GM04504 (cell line): ENCODE measurements at places on chromosomes 2 and 18.
A peak's percentile ranks its signal among the peaks of the same experiment; 100 is the strongest.

DNA sequence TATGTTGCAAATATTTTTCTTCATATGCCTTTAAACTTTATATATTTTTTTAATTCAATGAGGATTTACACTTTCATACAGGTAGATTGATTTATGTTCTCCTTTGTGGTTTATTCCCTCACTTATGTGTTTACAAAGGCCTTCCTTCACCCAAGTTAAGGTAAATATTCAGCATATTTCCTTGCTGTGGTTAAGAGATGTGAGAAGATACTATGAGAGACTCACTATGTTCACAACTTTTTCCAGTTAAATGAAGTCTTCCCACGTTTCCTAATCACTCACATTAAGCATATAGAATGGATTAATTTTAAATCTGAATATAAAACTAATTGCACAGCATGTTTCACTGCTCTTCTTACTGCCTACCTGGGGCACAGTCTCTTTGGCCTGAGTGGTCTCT is 597 bp downstream of the PECR start:
- DNase-seq, result no peak

DNA sequence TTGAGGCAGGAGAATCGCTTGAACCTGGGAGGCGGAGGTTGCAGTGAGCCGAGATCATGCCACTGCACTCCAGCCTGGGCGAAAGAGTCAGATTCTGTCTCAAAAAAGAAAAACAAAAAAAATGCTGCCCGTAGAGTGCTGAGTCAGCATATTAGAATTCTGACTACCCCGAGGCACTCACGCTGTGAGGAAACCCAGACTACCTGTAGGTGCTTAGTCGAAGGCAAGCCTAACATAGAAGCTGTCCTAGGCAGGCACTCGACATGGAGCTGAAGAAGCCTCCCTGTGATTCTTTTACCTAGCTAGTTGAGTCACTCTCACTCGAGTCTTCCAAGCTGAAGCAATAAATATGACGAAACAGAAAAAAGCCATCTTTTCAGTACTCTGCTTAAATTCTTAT is 1323.2 kb upstream of the DDX18 start:
- no peak for DNase-seq

GRCh38 chr18:28108814-28109213 is 68.1 kb downstream of the CDH2 start:
- no peak for DNase-seq

DNA sequence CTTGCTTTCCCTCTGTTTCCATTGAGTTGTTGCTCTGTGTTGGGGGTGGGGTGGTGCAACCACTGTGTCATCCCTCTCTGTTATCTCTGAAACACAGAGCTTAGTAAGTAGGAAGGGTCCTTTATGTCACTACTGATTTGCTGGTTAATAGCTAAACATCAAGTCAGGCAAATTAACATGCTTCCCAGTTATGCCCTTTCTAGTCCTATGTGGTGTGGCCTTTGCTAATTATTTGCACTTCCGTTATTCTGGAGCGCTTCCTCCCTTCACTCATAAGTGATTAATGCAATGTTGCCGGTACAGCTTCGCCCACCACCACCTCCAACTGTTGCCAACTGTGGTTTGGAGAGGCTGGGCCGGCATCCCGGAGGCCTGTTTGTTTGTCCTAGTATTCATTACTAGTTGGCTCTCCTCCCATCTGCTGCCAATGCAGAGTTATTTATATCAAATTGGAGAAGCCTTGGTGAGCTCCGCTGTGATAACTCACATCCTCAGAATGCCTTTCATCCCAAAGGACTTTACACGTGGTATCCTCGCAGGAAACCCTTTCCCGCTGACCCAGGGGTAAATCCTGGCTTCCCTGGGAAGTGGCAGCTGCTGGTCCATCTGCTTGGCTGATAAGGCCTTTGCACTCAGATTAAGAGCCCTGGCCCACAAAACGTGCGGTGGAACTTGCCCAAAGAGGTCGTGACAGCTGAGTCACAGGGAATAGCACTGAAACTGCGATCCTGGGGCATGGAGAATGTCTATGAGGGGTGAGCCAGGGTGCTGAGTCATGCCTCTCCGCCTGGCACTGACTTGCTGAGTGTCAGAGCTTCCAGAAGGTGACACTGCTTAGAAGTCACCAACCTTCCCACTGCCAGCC is 72.0 kb upstream of the ZCCHC2 start:
- peak; percentile 24 for DNase-seq

- DNase-seq, result no peak
Measured at GRCh38 chr2:171956135-171956825, 34.0 kb downstream of the HAT1 start.

- no peak for DNase-seq
Measured at GRCh38 chr2:205323929-205324328, 358.4 kb upstream of the NRP2 start.

- no peak for DNase-seq
Measured at GRCh38 chr2:164084066-164084465, 348.3 kb upstream of the FIGN start.

- no peak for DNase-seq
Measured at GRCh38 chr18:5627776-5628511, 84.1 kb upstream of the EPB41L3 start.

- DNase-seq, result no peak
Measured at GRCh38 chr2:112243233-112243632, 11.6 kb downstream of the ZC3H8 start.

DNA sequence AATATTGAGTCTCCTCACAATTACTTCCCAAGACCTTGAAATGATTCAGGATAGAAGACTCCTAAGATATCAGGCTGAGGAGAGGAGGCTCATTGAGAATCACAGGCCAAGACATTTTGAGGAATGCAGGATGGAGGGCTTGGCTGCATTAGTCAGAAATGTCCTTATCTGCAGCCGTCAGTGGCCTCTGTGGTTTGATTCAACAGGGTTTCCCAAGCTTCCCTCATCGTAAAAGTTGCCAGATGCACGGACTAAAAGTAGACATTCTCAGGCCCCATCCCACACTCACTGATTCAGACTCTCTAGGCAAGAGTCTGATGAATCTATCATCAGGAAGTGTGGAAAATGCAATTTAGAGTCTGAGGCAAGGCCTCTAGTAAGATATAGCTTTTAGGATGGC is 34.0 kb upstream of the TMEM178A start:
- DNase-seq, result peak; percentile 96

DNA sequence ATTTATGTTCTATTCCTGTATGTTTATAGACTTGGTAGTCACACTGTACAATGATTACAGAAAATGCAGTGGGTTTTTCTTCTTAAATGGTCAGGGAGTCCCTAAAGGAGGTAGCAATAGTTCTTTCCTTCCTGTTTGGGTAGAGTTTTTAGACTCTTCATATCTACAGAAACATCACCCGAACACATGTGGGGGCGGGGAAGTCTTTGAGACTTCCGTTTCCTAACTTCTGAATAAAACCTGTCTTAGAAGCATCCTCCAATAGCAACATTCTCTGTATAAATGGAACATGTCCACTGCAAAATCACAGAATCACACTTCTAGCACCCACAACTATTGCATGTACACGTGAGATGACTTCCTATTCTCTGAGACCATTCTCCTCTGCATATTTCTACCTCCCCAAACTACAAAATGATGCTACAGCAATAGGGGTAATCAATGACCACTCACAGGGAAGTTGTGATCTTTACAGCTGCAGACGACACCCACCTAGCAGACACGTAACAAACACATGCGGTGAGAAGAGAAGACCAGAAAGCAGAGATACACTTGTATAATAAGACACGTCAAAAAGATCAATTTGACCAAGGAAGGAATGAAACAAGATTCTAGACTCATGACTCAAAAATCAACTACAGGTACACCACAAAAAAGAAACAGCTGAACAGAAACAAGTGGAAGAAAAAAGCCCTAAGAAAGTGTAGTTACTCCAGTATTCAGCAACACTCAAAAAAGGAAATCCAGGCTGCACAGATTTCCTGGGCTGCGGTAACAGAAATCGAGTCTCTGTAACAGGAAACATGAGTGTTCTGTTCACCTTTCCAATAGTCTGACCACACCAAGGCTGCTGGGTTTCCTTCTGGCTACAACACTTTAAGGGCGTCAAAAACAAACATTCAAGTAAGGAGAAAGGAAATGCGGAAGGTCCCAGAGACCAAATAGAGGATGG is 120.4 kb downstream of the ZNF516 start:
- DNase-seq, result no peak

DNA sequence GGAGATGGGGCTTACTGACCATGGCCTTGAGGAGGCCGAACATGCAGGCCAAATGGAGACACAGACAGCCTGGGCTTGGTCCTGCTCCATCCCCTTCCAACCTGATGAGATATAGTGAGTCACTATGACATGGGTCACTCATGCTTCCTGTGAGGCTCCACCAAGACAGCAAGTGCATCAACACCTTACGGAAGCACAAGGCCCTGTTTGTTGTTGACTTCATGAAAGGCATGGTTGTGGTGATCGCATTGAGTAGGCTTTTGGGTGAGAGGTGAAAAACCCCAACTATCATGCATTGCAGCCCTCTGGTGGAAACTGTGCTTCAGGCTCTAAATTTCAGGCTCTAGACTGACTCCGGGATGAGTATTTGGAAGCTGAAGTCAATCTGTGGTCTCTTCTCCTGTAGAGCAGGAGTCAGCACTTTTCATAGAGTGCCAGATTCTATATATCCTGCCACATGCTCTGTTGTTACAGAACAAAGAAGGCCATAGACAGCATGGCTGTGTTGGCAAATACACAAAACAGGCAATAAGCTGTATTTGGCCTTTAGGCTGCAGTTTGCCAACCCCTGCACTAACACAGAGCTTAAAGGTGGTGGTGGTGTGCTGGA is 10.1 kb downstream of the IL37 start:
- no peak for DNase-seq

GRCh38 chr2:44652701-44653100 is 288.8 kb upstream of the SIX3 start:
- no peak for DNase-seq

DNA sequence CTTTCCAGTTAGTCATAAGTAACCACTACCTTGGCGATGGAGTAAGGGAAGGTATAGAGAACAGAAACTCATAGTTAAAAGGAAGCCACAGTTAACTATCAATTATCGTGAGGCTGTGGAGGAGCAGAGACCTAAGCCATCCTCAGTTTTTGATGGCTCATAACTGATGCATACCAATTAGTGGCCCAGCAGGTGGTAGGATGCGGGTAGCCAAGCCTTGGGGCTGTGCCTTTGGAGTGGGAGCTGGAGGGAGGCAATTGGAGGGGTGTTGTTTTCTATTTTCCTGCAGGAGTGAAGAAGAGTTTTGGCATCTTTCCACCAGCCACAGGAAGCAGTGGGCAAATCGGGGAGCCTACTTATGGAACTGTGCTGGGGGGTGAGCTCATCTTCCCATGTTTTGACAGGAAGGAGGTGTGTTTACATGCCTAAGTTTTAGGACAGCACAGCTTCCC is 194.8 kb downstream of the TPGS2 start:
- DNase-seq, result no peak

- peak; percentile 8 for DNase-seq
Measured at GRCh38 chr2:119366161-119366648, 429 bp downstream of the C2orf76 start.

DNA sequence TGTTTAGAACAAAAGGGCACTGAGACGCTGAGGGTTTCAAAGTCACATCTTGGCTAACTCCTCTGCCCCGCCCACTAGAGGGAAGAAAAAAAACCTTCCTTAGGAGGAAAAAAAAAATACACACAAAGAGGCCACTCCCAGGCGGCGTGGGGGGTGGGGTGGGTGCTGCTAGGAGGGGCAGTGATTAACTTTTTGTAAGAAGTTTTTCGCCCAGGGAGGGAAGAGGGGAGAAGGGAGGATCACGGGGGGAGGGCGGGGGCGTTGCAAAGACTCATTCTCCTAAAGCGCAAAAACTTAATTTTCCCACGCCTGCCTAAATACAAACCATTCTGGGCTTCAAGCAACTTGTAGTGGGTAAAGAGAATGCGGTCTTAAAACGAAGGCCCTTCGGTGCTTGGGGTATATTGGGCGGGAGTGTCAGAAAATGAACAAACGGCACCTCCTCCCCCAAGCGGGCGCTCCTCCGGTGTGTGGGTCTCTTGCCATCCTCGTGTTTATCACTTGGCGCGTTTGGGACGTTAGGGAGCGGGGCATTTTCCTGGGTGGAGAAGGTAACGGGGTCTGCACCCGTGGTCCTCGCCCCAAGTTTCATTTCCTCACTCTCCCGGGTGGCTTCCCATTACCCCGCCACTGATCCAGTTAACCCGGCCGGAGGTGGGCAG is 1.7 kb downstream of the CXCR4 start:
- no peak for DNase-seq

GRCh38 chr2:28334527-28334894 is 58.1 kb upstream of the FOSL2 start:
- DNase-seq, result no peak

- DNase-seq, result no peak
Measured at GRCh38 chr2:138744713-138745112, 35.5 kb downstream of the NXPH2 start.

DNA sequence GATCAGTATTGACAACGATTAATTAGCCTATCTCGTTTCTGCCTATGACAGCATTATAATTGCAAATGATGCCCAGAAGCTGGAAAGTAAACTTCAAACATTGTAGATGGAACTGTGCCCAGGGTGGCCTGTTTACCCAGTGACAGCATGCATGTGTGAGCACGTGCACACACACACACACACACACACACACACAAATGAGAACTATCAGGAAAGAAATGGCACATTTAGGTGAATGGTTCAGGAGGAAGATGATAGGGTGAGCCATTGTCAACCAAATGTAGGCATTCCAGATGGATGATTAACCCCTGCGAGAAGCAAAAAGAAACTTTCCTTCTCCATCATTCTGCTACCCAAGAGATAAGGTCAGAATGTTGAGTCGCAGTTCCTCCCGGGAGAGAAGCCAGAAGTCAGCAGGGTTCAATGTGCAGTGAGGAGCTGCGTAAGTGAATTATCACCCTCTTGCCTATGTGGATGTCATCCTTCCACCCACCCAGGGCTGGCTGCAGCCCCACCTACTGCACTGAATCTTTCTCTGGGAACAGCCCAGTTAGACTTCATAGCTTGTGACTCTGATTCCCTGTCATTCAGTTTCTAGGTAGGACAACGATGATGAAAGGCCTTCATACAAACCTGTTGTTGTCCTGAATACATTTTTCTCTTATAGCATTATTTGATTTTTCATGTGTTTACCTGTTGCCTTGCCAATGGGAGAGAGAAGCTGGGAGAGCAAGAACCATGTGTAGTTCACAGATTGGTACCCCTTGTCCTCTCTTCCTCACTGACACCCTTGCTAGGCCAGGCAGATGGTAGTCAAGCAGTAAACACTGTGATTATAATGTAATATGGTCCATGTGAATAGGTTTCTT is 3.5 kb upstream of the APOB start:
- no peak for DNase-seq

GRCh38 chr2:134218414-134218813 is 35.5 kb upstream of the MGAT5 start:
- DNase-seq, result no peak

GRCh38 chr2:114421781-114422180 is 20.7 kb upstream of the DPP10 start:
- no peak for DNase-seq

- no peak for DNase-seq
Measured at GRCh38 chr18:48868468-48869466, 82.0 kb downstream of the SMAD7 start.

- DNase-seq, result no peak
Measured at GRCh38 chr2:38615237-38615636, 12.5 kb upstream of the HNRNPLL start.

- peak; percentile 66 for DNase-seq
Measured at GRCh38 chr2:215680605-215681598, 245.0 kb upstream of the FN1 start.
